ENCODE measurements at places on chromosomes 7 and 10.

- DNase-seq: no peak
Measured at GRCh38 chr7:142153400-142153799, 41.9 kb downstream of the MGAM2 start.

DNA sequence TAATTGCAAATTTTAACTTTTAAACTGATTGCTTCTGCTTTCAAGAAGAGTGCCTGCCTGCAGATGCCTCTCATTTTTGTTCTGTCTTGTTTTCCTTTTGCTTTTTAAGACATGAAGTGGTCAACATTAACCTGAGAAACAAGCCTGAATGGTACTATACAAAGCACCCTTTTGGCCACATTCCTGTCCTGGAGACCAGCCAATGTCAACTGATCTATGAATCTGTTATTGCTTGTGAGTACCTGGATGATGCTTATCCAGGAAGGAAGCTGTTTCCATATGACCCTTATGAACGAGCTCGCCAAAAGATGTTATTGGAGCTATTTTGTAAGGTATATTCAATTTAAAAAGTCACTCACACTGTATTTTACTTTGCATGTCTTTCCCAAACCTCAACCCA, 8.8 kb downstream of the GSTO2 start:
- no peak for DNase-seq

DNA sequence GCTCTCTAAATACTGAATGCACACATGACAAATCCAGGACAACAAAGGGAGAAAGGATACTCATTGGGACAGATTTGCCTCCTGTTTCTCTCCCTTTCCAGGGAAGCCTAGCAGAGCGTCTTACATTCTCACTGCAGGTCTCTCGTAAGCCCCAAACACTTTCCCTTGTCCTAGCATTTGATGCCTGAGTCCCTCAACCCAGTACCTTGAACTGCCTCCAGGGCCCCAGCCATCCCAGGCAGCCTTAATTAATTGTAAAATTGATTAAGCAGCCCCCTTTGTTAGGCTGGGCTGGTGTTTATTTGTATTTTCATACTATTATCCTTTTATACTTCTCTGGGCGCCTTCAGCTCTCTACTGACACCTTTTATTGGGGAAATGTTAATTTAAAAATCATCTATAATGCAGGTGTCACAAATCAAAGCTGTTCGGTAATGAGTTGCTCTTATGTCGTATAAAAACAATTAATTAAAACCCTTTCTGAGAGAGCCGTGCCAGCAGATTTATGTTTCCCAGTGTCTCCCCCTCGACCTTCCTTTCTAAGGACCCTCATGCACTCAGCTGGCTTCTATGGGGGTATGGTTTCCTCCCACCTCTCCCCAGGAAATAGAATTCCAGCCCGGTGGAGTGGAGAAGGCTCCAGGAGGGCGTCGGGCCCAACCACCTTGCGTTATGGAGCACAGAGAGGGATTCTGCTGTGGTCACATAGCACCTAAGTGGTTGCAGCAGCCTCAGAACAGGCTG, 243.8 kb downstream of the RPS24 start:
- DNase-seq: no peak

GRCh38 chr7:13179011-13179582, 491.7 kb downstream of the ARL4A start:
- no peak for DNase-seq

- DNase-seq: no peak
Measured at GRCh38 chr7:68434857-68435256, 1163.4 kb upstream of the AUTS2 start.

DNA sequence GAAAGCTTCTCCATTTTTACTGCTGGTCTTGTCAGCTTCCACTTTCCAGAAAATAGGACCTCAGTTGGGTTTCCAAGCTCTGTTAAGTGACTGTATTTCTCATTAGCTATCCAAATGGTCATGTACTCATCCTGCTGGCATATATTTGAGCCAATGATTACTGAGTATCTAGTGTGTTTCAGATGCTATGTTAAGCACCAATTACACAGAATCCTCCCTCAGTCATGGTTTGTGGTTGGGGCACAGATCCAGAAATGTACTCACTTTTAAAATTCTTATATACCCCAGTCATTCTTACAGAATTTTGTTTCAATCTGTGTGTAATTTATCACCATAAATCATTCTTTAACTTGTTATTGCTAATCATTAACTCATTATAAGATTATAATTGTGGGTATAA, 362.3 kb upstream of the MTPN start:
- no peak for DNase-seq

DNA sequence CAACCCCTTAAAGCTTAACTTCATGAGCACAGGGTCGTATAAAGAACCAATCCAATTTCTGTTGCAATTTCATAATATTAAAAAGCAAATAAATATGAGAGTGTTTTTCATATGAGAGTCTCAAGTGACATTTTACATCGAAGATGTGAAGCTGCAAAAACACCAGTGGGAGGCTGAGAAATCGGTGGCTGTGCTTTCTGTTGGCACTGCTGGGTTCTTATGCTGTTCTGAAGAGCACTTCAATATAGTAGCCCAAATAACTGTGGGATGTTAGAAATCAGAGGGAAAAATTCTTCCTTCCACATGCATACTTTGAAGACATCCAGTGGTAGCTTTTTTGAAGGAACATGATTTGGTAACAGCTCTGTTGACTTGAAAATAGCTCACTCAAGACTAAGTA, 245.8 kb downstream of the ARHGAP21 start:
- DNase-seq: no peak

GRCh38 chr10:34627741-34628140, 187.4 kb downstream of the PARD3 start:
- no peak for DNase-seq

DNA sequence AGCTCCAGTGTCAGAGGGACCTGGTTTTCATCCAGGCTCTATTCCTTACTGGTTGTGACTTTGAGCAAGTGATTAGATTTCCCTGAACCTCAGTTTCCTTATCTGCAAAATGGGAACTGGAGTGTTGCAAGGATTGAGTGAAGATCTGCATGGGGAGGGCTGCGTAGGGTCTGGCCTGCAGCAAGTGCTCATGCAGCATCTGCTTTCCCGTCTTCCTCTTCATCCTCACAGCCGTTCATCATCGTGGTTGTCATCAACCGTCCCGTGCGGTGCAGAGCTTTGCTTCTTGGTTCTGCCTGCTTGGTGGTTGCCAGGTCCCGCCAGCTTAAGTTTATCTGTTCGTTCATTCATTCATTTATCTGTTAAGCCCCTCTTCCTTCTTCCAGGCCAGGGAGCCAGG, 135.0 kb downstream of the GRK5 start:
- DNase-seq: no peak

- no peak for DNase-seq
Measured at GRCh38 chr10:18205098-18205834, 65.0 kb downstream of the CACNB2 start.

DNA sequence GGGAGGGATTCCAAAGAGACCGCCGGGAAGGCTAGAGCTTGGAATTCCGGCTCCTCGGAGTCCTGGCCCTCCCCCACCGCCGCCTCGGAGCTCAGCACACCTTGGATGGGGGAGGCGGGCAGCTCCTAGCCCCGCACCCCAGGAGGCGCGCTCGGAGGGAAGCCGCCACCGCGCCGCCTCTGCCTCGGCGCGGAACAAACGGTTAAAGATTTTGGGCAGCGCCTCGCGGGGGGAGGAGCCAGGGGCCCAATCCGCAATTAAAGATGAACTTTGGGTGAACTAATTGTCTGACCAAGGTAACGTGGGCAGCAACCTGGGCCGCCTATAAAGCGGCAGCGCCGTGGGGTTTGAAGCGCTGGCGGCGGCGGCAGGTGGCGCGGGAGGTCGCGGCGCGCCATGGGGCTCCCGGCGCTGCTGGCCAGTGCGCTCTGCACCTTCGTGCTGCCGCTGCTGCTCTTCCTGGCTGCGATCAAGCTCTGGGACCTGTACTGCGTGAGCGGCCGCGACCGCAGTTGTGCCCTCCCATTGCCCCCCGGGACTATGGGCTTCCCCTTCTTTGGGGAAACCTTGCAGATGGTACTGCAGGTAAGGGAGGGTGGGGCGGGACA, at the start of gene CYP26A1:
Gene CYP26A1, plus strand, starts transcription at position 355 of the 608 bp plus-strand sequence. Its CDS starts 42 bp downstream, at position 397.
- no peak for DNase-seq

GRCh38 chr10:114034923-114035645, 8.6 kb upstream of the ADRB1 start:
- DNase-seq: no peak

DNA sequence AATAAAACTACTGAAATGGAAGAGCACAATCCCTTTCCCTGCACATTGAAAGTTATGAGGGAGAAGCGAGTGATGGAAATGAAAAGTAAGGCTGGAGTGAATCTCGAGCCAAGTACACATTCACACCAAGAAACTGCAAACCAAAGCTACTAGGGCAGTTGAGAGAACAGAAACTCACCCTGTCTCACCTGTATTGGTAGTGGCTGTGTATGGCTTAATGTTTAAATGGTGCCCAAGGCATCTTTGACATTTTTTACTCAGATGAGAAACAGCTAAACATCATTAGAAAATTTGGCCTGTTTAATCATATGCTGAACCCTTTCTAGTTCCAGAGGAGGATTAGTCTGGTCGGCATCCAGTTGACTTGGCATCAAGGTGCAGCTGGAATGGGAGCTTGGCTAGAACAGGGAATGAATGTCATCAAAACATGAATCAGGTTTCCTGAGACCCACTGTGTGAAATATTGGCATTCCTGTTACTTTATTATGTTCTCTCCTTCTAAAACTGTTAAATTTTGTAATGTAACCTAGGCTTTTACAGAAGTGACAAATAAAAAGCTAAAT, 840.8 kb downstream of the GRM8 start:
- no peak for DNase-seq

DNA sequence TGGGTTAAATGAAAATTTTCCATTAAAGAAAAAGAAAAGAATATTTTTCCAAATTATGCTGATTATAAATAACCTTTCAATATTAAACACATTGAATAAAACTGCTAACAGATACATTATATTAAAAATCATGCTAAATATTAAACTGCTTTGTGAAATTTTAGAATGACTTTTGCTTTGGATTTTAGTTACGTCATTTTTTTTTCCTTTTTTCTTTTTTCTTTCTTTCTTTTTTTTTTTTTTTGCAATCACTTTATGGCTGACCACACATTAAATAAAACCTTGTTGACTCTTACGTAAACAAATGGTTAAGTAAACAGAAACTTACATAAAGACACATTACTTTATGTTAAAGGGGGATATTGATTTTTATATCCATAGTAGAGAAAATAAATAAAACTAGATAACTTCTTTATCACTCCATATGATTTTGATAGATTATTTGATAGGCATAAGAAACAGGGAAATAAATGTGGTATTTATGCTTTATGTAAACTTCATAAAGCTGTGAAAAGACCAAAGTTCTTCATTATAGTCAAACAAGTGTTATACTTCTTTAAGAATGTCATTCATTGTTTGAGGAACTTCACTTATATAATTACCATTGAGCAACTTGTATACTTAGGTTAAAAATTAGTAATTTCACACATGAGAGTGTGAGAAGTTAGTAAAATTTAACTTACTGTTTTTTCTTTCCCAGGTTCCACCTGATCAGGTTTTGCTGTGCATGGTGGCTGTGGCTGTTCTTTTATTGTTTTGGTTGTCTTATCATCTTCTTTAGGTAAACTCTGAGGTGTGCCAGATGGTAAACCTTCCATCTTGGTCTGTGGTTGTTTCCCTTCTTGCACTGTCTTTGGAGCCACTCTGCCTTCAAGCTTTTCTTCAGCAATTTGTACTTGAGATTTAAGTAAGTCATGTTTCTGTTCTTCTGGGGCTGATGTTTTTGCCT, 197.3 kb downstream of the PCLO start:
- DNase-seq: no peak

GRCh38 chr7:29194594-29195427, at the start of gene CHN2:
TSS of gene CHN2 (plus strand) at chr7:29194775.
- no peak for DNase-seq

DNA sequence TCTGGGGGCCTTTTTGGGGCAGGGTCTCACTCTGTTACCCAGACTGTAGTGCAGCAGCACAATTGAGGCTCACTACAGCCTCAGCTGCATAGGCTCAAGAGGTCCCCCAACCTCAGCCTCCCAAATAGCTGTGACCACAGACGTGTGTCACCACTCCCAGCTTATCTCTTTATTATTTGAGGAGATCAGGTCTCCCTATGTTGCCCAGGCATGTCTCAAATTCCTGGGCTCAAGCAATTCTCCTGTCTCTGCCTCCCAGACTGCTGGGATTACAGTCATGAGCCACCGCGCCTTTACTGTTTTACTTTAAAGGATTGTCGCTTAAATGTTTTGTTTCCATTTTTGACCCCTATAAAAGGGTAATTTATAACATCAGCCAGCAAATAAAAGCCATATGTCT, 502.6 kb upstream of the AUTS2 start:
- DNase-seq: no peak

DNA sequence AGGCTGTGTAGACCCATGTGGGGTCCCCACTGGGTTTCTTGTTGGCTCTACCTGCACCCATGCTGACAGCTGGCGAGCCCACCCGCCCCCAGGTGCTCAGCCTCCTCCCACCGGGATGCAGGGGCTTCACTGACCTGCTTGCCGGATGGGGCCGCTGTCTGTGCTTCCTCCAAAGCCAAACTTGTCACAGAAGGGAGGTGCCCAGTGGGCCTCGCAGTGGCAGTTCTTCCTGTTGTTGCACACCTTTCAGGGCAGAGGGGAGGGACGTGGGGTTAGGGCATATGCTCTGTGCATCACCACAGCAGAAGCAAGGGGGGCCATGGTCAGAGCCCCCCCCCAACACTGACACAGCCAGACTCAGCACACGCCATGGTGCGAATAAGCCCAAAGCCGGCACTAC, 146.5 kb downstream of the FANK1 start:
- no peak for DNase-seq

DNA sequence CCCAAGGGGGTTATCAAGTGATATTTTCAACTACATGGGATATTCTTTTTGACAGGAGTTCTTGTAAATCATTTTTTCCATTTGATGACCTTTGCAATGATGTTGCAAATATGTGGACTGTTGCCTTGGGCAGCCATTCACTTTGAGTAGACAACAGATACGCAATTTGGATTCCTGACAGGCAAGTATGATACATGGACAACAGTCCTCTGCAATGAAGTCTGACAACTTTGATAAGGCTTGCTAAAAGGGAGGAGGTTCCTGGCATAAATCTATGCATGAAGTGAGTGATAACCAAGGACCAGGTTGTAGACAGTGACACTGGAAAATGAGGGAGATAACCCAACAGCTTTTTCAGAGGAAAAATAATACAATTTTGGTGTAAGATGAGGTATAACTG, 17.7 kb downstream of the LRRD1 start:
- no peak for DNase-seq
